Transverse colon (tissue), 4 donors: ENCODE measurements at places on chromosomes 5 and 9. TPM values are rescaled to one million over a fixed set of nuclear protein-coding genes. Genes with fewer than 3 reads are reported as not detected.
A peak's percentile ranks its signal among the peaks of the same experiment; 100 is the strongest.

GRCh38 chr5:60366489-60366888 is 333.5 kb downstream of the DEPDC1B start:
- no peak for DNase-seq

DNA sequence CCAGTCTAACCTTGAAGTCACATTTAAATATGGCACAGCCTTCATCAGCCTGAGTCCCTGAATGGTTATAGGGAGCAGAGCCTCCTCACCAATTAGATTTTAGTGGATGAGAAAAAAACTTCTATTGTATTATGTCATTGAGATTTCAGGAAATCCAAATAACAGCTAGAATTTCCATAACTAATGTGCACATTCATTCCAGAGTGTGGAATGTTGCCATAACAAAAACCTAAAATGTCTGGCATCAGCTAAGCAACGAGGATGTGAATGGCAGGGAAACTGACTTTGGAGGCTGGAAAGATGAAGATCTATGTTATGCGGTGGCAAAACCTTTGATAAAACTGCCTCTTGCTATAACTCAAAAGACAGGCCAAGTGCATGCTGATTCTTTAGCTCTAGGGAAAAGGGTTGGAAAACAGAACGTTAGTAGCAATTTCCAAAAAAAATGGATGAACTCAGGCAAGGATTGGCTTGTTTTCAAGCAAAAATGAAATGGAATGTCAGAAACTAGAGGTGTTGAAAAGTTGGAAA is 91.3 kb upstream of the NFIB start:
- no peak for DNase-seq

DNA sequence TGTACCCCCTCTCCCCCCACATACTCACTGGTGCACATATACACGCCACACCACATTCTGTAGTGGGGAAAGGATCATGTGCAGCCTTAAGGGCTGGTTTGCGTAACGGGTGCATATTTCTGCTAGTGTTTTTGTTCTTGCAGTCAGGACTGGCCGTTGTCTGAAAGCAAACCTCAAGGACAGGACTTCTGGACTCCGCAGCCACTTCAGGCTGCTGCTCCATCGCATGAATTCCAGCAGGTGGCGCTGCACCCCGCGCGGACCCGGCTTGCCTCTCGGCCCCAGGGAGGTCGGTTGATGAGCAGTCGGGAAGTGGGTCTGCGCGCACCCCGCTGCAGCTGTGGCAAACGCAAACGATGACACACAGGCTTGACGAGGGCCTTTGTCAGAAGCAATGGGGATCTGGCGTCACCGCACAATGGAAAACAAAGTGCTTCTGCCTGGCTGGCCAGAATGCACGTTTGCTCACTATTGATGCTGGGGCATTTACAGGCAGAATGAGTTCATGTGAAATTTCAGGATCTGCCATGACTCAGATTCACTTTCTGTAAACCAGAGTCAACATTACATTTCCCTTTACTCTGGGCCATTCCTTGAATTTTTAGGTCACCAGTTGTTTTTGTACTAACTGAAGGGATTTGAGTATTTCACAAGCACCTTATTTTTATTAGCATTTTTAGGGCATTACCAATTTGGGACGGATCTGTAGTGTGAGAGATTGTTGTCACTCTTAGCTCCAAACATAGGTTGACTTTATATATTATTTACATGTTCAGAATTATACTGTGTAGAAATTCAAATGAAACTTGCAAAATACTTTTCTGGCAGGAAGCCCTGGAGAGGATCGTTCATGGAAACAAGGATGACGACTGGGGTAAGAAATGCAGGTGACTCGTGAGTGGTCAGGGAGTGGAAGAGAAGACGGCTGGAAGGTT is 36.4 kb upstream of the GLRX start:
- DNase-seq, result peak; percentile 89

- no peak for DNase-seq
Measured at GRCh38 chr5:14588758-14589543, 7.4 kb downstream of the OTULINL start.

The ZFAND5 gene
- 112 TPM for total RNA-seq

The CRB2 gene
- 0.32 TPM for total RNA-seq

- DNase-seq, result no peak
Measured at GRCh38 chr5:140143521-140144258, 18.0 kb downstream of the IGIP start.

The PRDM9 gene
- not detected for total RNA-seq

The FAM221B gene
- total RNA-seq, result not detected

The RLN2 gene
- not detected for total RNA-seq

The LYRM7 gene
- 2.0 TPM for total RNA-seq

The HRCT1 gene
- 23.9 TPM for total RNA-seq

- DNase-seq, result no peak
Measured at GRCh38 chr5:20353499-20353898, 365.5 kb upstream of the CDH18 start.

The CDO1 gene
- total RNA-seq, result 0.40 TPM

- DNase-seq, result no peak
Measured at GRCh38 chr5:132662004-132662401, 4.0 kb downstream of the IL13 start.

DNA sequence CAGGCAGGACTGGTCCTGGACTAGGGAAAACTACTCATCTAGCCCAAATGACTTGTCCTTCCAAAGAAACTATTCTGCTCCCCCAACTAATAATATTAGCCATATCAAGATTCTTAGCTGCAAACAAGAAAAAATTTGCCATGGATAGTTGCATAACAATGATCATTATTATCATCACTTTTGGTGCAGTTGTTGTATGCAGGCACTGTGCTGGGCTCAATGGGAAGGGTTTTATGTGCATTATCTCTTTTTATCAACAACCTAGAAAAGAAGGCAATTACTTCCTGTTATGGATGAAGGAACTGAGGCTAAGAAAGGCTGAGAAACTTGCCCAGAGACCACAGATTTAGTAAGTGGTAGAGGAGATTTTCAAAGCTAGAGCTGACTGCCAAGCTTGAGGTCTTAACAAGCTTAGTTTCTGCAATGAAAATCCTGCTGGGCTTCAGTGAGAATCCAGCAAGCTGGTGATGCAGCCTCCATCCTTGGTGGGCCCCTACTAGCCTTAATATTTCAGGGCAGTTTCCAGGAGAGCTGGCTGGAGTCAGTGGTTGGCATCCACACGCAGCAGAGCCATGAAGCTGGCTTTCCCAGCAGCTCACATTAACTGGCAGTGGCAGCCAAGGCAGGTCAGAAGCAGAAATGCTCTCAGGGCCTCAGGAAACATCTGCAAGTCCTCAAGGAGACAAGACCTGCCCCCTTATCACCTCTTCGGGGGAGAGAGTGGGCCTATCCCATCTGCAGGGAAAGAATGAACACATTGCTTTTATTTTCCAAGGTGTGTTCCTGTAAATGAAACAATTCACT is 20.5 kb upstream of the MEGF9 start:
- no peak for DNase-seq

DNA sequence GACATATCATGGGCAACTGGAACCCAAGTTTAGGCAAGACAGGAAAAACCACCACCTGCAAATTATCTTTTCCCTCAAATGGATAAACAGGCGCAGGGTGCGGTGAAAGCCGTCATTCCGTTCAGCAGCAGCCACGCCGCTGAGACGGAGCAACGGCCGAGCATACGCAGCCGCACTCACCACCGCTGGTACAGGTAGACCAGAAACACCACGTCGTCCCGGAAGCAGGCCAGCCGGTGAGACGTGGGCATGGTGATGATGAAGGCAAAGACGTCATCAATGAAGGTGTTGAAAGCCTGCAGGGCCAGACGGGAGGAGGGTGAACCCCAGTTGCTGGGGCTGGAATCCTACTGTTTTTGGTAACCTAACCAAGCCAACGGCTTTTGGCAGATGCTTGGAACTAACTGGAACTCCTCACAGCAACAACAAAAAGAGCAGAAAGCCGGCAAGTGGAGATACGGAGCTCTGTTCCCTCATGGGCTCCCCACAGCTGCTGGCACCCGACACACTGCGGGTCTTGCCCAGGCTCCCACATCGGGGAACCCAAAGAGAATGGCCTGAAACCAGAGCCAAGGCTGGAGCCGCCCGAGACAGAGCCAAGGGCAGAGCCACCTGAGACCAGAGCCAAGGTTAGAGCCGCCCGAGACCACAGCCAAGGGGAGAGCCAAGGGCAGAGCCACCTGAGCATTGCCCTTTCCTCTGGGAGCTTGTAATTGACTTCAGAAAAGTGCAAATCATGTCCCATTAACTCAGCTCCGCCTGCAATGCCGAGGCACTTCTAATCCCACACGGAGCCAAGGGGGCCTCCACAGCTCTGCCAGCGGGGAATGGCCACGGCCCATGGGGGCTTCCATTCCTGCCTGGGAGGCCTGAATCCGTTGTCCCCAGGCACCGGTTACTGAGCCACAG is 24.2 kb downstream of the CLPTM1L start:
- DNase-seq, result no peak

DNA sequence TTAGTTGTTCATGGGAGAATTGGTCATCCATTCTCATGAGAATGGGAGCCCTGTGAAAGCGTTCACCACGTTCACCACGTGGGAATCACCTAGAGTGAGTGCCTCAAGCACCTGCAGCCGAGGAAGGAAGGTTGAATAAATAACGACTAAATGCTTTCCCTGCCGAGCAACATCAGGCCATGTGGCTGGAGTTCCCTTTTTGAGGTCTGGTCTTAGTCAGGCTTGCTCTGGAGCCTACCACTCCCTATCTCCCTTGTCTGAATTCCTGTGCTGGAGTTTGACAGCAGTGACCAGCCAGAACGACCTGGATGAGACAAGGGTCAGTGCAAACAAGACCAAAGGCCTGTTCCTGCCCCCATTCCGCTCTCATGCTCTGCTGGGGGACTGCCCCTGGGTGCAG is 28.5 kb downstream of the KCNMB1 start:
- no peak for DNase-seq

The PDZD2 gene
- total RNA-seq, result 3.5 TPM

- DNase-seq, result no peak
Measured at GRCh38 chr9:2591967-2592366, 29.6 kb upstream of the VLDLR start.

DNA sequence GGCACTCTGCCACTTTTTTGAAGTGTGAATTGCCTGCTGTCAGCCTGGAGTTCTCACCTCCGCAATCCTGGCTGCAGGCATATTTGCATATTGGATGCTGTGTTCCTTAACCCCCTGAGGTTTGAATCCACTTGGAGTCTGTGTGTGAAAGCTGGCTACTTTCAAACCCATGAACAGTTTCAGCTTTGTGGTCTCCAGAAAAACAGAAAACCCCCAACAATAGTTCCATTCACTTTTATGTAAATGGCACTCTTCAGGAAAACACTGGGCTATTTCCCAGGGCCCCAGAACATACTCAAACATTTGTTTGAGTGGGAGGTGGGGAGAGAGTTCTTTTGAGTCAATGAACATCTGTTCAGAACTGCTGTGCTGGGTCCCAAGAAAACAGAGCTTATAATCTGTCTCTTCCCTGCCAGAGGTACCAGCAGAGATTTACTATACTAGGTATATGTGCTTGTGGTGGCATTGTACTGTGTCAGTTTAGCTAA is 5.0 kb downstream of the NUDT2 start:
- no peak for DNase-seq

The PLAC8L1 gene
- not detected for total RNA-seq

GRCh38 chr5:79456890-79457583 is 56.9 kb downstream of the HOMER1 start:
- no peak for DNase-seq

The SPARC gene
- total RNA-seq, result 267 TPM

GRCh38 chr5:134994560-134995156 is 27.0 kb downstream of the CATSPER3 start:
- DNase-seq, result no peak
